ENCODE measurements at places on chromosomes 12 and 14. TPM values are rescaled to one million over a fixed set of nuclear protein-coding genes. Genes with fewer than 3 reads are reported as not detected.

Gene ETFBKMT
- 4.9 TPM for total RNA-seq

Gene RFX4
- total RNA-seq, result not detected

Gene PLEKHD1
- total RNA-seq, result 0.07 TPM

Gene ARHGDIB
- total RNA-seq, result 956 TPM

DNA sequence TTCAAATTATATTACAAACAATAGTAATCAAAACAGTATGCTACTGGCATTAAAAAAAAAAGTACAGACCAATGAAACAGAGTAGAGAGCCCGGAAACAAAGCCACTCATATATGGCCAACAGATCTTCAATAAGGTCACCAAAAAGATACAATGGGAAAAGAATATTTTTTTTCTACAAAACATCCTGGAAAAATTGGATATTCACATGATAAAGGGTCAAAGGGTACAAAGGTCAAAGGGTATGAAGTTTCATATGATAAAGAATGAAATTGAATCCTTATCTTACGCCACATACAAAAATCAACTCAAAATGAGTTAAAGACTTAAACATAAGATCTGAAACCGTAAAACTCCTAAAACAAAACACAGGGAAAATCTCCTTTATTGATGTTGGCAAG lies 168.5 kb upstream of the PELI2 start:
- H3K36me3 ChIP-seq, result no peaks in the 10 kb centered on the region
- no peak for DNase-seq
- no peak overlapping the region for H3K27ac ChIP-seq

DNA sequence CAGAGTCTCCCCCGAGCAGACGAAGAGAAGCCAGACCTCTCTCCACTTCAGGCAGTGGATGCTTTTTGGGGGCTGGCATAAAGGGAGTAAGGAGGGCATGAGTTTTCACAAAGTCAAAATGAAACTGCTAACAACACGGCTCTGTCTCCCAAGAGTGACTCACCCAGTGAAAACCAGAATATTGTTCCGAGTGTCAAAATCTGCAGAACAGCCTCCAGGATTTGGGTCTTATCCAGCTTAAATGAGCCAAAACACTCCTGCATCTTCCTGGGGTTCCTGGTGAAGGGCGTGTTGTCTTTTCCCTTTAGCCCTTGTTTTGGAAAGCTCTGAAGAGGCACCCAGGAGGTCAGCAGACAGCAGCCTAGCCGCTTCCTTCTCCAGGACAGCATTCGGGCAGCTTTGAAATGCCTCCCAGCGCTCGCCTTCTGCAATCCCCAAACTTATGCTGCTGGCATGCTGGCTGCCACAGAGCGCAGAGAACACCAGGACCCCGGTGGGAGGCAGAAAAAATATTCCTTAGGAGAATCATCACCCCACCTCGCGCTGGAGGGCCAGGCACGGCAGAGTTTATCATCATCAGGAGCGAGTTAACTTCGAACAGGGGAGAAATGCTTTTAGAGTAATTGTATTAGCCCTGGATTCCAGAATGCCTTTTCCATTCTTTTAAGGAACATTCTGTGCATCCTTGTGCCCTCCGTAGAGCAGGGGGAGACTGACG lies 117.7 kb upstream of the NCOR2 start:
- peak overlapping the region; percentile 36 for H3K27ac ChIP-seq
- H3K4me1 ChIP-seq, result peaks cover 24% of the 10 kb centered on the region
- H3K36me3 ChIP-seq, result no peaks in the 10 kb centered on the region
- DNase-seq, result no peak
- H3K27me3 ChIP-seq, result no peaks in the 10 kb centered on the region

Measured in spleen (tissue), 13 donors.